ENCODE measurements at places on chromosomes 6 and 20.

DNA sequence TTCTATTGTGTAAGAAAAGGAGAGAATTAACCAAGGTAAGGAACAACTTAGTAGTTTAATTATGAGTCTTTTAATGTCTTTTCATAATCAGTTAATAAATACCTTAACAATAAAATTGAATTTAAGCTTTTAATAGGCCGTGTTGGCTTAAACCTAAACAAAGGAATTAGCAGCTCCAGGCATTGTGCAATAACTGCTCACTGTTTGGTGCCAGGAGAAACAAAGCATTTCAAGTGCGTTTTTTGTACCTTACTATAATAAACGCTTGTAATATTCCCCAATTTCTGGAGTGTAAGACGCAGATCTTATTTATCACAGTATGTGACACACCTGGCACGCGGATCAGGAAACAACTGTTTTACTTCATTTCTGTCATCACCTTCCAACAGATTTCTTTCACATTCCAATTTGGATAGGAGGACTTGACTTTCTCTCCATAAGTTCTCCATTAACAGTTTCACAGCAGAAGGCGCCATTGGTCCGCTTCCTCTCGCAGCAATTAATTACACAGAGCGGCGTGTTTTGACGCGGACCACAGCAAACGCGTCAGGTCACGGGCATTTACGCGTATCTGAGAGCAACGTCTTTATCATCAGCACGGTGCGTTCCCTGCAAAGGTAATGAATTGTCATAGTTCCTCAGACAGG is 335.8 kb upstream of the NT5E start:
- DNase-seq: no peak

DNA sequence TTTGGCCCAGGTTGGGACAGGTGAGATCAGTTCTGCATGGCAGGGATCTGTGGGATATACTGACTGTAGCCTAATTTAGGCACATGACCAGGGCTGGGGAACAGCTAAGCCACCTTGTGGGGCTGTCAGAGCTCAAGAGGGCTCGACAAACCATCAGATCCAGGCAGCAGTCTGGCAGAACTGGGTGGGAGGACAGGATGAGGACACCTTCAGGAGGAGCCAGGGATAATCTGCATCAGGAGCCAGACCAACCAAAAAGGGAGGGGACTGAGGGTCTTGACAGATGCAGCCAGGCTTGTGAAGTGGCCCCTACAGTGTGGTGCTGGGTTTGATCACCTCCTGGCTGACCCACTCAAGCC is 123.4 kb downstream of the MAFB start:
- no peak for DNase-seq

- no peak for DNase-seq
Measured at GRCh38 chr20:32333988-32334885, 23.9 kb upstream of the ASXL1 start.

DNA sequence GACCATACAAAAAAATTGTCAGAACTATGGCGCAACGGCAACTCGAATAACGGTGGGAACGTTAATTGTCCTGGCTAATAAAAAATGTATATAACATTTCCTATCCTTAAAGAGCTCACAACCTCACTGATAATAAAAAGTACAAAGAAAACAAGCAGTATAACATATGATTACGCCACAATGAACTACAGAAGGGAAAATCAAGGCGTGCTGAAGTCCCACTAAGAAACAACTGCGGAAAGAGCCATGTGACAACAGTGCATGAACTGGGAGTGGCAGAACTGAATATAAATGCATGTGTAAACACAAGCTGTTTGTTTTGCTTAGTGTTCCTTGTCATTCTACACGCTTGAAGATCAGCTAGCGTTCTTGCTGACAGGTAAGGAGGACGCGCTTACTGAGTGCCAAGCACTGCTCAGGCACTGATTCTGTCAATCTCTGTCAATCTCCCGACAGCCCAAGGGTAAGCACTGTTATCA is 466 bp upstream of the PSMB1 start:
- DNase-seq: no peak

- no peak for DNase-seq
Measured at GRCh38 chr6:167687116-167687725, 139.5 kb upstream of the AFDN start.

GRCh38 chr6:158938220-158938619 is 61.8 kb downstream of the RSPH3 start:
- DNase-seq: no peak

DNA sequence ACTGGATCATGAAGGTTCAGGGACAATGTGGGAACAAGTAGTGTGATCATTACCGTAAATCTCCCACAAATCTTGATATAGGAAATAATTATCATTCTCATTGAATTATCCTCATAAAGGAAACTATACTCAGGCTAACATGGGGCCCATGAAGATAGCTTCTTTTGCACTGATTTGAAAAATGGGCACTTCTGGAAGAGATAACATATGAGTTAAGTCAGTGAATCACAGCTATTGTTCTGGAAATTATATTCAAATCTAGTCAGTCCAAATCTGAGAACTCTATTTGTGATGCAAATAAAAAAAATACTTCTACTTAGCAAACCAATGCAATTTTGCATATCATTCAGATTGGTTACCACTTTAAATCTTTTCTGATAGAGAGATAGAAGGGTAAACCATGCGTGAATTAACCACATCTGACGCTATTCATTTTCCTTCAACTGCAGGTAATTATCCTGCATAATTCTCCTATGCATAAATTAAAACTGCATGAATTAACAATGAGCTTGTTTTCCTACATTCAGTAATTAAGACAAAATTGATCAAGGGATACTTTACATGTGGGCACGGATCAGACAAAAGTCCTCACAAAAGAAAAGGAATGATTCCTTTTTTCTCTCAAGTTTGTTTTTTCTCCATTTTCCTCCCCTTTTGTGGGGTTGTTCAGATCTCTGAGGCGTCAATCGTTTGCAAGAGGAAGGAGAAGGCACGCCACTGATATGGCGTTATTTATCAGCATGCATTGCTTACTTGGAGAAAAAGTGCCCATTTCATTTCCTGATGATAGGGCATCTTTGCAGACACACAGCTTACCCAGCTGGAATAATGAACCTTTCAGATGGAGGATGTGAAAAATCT is 36.4 kb downstream of the RIPOR2 start:
- DNase-seq: peak; percentile 48

DNA sequence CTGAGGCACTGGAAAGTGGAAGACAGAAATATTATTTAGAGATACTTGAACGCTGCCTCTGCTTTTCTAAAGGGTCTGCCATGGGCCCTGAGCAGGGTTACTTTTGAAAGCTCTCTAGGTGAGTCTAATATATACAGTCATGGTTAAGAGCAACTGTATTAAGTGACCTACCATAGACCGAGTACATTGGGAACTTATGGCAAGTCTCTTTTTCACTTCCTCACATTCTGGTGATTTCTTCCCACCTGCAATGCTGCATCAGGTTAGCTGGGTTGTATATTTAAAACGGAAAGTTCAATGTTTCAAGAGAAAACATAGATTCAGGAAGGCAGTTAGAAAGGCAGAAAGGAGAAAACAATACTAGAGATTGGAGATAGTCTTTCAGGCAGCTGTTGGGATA is 154.7 kb downstream of the PHF3 start:
- DNase-seq: no peak

GRCh38 chr20:39619271-39619785 is 657.2 kb downstream of the DHX35 start:
- no peak for DNase-seq

GRCh38 chr20:63591147-63591533 is 17.1 kb upstream of the HELZ2 start:
- DNase-seq: no peak

DNA sequence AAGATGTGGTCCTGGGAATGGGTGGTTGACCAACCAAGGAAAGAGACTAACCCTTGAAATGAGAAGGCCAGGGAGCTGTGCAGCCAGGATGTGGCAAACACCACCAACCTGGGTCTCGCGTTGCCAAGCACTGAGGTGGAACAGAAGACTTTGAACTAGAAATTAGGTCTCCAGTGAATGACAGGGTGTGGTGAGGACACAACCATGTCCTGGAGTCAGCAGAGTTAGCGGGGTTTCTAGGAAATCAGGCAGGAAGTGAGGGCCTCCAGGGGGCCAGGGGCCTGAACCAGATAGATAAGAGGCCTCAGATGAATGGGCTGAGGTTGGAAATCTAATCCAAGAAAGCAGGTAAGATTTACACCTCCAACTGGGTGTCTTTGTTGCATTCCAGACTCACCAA is 353.3 kb upstream of the ARID1B start:
- no peak for DNase-seq

DNA sequence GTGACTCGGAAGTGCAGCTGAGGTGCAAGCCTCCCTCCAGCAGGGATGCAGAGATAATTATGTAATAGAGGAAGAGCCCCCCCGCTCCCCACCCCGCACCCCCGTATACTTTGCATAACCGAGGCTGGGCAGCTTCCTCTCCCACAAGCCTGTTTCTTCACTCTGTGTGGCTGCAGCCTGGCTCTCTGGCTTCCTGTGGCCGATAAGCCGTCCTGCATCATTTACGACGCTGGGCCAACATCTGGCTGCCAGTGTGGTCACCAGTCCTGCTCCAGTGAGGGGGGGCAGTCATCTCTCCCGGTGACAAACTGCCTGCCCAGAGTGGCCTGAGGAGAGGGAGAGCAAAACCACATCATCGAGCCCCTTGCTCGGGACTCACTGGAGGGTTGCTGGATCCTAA is 59.2 kb downstream of the RBM38 start:
- no peak for DNase-seq

DNA sequence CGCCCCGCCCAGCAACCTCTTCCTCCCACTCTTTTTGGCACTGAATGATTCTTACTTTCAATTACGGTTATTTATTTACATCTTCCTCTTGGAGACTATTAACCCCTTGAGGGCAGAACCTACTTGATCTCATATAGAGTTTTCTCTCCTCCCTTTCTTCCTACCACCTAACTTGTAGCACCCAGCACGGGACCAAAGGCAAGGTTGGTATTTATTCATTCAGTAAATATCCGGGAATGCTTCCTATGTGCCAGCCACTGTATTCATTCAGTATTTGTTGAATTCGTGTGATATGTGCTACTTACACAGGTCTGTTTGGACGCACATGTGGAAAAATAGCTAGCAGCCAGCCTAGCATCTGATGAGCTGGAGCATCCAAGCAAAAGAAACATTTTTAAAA is 1.3 kb upstream of the CNKSR3 start:
- no peak for DNase-seq

GRCh38 chr20:46985250-46985649 is 90.6 kb downstream of the EYA2 start:
- no peak for DNase-seq

DNA sequence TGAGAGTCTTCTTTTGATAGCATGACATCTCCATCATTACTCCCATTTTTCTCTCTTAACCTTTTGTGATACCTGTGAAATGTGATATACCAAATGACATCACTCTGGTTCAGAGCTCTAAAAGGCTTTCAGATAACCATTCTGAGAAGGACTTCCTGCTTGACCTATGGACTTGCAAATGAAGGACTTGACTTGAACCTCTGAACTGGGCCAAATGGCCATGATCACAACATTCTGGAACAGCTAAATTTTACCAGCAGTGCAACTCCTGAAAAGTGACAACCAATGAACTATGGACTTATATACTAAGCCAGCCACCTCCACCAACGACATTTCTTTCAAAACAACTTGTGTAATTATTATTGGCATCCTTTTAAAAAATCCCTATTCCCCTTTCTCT is 1085.8 kb upstream of the CITED2 start:
- DNase-seq: no peak

DNA sequence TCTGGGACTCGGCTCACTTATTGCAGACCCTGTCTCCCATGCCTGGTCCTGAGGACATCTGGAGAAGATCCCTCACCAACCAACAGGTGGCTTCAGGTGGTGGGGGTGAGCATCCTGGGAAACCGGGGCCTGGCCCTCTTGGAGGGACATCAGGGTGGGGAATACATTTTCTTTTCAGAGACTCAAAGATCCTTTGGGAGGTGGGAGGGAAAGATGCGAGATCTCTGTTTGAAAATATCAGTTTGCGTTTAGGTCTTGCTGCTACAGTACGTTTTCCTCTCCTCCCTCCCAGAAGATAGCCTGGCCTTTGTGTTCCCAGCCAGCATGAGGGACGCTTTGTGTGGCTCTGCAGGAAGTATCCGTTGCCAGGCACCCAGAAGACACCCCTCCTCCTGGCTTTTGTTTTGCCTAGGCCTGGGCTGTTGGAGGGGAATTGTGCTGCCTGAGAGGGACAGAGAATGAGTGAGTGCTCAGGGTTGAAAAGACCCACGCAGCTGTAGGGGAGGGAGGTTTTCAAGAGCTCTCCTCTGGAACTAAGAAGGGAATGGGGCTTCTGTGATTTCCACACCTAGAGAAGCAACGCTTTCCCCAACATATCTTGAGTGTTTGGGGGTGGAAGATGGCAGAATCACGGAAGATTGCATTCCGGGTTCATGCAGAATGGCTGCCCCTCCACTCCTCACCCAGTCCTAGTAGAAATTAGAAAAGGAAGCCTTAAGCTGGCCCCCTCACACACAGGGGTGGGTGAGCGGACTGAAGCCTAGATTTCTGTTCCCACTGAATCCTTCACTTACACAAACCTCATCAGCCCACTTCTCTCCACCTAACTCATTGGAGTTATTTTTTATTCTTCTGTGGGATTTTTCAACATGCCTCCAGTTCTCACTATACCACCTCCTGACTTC is 22.0 kb upstream of the SLC2A12 start:
- peak; percentile 88 for DNase-seq

GRCh38 chr6:136475686-136476085 is 74.5 kb downstream of the MAP7 start:
- no peak for DNase-seq

GRCh38 chr6:170210651-170211403 is 80.1 kb downstream of the DLL1 start:
- DNase-seq: no peak

GRCh38 chr6:18081025-18081668 is 41.3 kb downstream of the NHLRC1 start:
- no peak for DNase-seq

- DNase-seq: no peak
Measured at GRCh38 chr6:108742041-108742440, 106.2 kb upstream of the ARMC2 start.

DNA sequence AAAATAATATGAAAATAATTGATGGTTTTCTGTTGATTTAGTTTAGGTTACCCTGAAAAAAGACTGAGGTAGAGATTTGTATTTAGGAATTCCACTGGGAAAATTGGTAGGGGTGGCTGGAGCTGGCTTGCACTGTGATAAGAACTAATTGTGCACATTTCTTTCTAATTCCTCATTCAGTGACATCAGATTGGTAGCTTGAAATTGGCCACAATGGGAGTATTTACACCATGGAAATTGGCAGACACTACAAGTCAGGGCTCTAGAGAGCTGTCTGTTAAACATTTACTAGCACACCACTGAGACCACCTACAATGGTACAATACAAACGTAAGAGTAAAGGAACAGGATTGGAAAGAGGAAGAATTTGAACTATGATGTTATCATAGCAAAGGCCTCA is 52.0 kb upstream of the ISM1 start:
- no peak for DNase-seq

DNA sequence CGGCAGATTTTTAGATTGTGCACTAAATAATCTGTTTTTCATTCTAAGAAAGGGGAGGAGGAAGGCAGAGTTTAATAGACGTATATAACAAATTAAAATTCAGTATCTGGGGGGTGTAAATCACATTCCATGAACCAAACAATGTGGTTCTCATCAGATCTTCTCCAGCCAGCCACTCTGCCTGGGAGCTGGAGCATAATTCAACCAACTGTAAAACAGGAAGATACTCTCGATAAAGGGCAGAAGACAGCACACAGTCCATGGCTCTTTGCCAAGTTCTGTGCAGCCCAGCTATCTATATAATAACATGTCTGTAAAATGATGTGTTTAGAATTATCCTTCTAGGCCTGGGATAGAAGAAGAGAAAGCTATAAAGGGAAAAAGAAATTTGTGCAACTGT is 289.9 kb upstream of the ZFP64 start:
- no peak for DNase-seq

Data from retina (tissue), 1 donor.